Fibroblast of skin of abdomen (primary cell): ENCODE measurements at places on chromosomes 6 and 20.

DNA sequence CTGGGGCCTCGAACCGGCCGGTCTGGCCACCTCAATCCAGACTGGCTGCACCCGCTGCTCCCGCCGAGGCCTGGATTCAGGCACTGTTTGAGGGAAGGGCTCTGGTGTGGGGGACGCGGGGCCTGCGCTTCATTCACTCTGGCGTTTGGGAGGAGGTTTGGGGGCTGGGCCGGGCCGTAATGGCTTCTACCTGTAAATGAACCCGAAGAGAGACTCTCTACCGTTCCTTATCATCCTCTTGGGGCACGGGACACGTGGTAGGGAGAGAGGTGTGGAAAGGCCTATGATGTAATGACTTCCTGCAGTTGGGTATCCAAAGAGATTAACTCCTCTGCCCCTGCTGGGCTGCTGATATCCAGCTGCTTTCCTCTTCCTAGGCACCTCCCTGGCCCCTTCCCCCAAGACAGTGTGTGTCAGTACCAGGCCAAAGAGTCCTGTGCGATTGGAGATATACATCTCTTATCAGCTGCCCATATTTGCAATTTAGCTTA lies 1.8 kb downstream of the FOXO3 start:
- DNase-seq = peak; percentile 73

DNA sequence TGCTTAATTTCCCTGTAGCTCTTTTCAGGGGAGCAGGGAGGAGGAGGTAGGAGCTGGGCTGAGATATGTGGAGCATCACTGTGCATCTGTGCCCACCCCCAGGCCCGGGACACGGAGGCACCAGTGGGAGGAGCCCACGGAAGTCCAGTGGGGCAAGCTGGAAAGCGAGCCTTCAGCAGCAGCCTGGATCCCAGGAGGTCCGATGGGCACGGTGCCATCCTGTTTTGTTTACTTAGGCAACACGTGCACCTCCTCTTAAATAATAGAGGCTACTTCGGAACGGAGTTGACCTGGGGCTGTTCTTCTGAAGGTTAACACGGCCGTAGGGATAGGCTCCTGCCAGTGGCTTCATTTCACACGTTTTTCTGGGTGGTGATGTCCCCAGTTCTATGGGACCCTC lies 51.6 kb downstream of the CDH4 start:
- DNase-seq = no peak

- DNase-seq = no peak
Measured at GRCh38 chr6:104559435-104560202, 300.1 kb downstream of the HACE1 start.

- DNase-seq = no peak
Measured at GRCh38 chr6:106072501-106073090, 13.5 kb upstream of the PRDM1 start.
